Activated T-helper 2 cell treated with anti-CD3 and anti-CD28 coated beads, Interferon-gamma antibody, Interleukin-2, Interleukin-4, amounts not matched to agents 10 μg/mL and 5 μg/mL and 100 μg/mL, durations not matched to agents 14 hours and 24 hours and 36 hours (primary cell): ENCODE measurements at places on chromosomes 16 and 17.

DNA sequence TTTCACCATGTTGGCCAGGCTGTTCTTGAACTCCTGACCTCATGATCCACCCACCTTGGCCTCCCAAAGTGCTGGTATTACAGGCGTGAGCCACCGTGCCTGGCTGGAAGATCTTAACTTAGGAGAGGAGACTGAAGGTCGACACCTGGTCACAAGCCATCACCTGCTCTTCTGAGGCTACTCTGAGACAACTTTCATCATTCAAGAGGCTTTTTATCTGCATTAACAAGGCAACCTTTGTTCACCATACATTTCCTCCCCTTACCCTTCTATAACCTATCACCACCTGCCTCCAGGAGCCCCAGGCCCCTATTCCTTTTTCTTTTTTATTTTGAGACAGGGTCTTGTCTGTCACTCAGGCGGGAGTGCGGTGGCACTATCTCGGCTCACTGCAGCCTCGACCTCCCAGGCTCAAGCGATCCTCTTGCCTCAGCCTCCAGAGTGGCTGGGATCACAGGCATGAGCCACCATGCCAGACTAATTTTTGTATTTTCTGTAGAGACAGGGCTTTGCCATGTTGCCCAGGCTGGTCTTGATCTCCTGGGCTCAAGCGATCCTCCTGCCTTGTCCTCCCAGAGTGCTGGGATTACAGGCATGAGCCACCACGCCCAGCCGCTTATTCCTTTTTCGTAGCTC lies 6.2 kb downstream of the LITAF start:
- DNase-seq = no peak

DNA sequence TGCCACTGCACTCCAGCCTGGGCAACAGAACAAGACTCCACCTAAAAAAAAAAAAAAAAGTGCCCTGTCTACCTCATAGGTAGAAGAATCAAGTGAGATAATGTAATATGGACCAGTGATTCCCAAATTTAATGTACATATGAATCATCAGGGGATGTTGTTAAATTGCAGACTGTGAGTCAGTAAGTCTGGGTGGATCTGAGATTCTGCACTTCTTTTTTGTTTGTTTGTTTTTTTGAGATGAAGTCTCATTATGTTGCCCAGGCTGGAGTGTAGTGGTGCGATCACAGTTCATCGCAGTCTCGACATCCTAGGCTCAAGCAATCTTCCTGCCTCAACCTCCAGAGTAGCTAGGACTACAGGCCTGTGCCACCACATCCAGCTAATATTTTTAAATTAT lies 31.6 kb downstream of the HOXB1 start:
- DNase-seq = no peak

GRCh38 chr17:82153295-82153691 lies 55.3 kb upstream of the FASN start:
- no peak for DNase-seq

- DNase-seq = no peak
Observed at GRCh38 chr16:75225092-75225491, 6.3 kb downstream of the CTRB1 start.

DNA sequence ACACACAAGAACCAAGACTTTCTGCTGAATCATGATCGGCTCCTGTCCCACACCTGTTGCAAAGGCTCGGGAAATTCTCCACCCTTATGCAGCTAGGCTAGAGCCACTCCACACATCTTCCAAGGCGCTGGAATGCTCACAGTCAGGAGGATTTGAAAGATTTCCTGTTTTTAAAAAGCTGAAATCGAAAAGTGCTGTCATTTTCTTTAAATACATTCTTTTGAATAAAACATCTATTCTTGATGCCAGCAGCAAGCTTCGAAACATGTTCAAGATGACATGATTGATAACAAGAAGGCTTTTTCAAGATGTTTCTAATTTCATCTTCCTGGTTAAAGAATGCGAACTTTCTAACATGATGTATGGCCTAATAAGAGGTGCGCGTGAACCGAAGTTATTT lies 219.7 kb upstream of the CDH5 start:
- no peak for DNase-seq

- DNase-seq = no peak
Observed at GRCh38 chr16:29025735-29026134, 40.9 kb downstream of the LAT start.

DNA sequence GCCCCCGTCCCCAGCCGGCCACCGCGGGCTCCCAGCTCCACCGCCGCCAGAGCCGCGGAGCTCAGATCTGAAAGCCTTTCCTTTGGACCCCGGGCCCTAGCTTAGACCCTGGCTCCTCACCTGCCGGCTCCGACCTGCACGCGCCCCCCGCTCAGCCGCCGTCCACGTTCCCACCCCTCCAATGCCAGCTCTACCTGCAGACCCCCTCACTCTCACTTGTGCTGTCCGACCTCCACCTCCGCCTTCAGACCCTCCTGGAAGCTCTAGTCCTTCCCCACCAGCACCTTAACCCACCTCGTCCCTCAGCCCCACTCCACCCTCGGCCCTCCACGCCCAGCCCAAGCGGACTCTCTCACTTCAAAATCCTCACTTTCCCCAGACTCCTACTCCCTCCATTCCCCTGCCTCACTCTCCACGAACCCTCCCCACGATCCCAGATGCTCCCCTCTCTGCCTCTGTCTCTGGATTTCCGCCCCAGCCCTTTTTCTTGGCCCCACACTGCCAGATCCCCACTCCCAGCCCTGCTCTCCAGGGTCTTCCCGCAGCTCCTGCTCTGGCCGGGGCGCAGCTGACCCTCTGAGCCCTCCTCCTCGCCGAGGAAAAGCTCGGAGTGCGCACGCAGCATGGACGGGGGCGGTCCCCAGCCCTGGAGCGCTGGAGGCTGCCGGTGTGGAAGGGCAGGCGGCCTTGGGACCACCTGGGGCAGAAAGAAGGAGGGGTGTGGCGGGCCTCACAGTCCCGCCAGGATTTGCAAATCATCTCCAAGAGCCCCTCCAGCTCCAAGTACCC lies at the start of gene TMEM114:
Gene TMEM114, minus strand, starts transcription at position 612 of the 789 bp plus-strand sequence. CDS start 673 bp downstream, outside the sequence.
- no peak for DNase-seq

DNA sequence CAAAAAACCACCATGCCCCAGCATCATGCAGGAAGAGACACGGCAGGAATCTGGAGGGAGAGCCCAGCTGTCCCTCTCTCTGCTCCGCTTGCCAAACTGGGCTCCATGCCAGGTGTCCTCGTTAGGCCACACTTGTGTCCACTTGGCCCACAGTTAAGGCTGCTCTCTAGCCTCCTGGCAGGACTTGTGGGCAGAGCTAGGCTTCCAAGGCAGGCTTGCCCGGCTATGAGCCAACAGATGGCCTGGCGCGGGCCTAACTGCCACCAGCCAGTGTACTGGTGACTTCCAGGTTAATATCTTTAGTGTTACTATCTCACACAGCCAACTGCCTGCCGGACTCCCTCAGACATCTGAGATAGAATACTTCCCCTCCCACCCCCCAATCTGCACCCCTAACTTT lies 10.6 kb downstream of the ATP6V0D1 start:
- no peak for DNase-seq

DNA sequence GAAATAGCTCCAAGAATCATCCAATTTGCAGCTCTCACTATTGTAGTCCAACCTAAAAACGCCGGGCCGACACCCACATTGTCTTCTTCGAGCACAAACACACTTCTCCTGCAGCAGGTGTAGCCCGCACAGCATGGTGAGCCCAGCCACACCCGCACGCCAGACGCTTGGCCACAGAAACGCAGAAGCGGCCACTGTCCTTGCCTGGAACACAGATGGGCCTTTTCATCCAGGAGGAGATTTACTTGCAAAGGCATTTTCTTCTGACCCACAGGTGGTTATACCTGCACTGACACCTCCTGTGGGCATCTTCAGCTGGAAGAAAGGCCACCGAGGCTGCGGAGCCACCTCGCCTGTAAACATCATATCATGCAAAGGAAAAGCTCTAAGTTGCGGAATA lies 98.4 kb downstream of the ADCY9 start:
- DNase-seq = no peak

GRCh38 chr17:20095336-20096080 lies 86.3 kb downstream of the SPECC1 start:
- no peak for DNase-seq

DNA sequence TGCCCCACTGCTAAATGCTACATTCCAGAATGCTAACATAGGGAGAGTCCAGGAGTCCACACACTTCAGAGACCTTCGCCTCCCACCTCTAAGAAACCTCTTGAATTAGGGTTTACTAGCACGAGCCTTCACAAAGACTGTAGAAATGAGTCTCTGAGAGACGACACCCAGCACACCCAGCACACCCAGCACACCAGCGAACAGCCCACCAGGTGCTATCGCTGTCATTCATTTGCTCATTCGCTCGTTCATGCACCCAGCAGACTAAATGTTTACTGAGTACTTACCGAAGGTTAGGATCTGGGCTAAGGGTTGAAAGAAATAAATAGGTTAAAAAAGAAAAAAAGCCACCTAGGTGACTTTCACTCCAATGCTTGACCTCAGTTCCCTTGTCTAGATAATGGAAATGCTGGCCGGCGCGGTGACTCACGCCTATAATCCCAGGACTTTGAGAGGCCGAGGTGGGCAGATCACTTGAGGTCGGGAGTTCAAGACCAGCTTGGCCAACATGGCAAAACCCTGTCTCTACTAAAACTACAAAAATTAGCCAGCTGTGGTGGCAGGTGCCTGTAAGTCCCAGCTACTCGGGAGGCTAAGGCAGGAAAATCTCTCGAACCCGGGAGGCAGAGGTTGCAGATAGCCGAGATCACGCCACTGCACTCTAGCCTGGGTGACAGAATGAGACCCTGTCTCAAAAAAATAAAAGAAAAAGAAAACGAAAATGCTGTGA lies 100.8 kb downstream of the ADCY9 start:
- no peak for DNase-seq

- DNase-seq = no peak
Observed at GRCh38 chr16:31480851-31481536, 1.9 kb upstream of the SLC5A2 start.

- DNase-seq = no peak
Observed at GRCh38 chr16:69107316-69107962, 2.0 kb downstream of the HAS3 start.

- DNase-seq = no peak
Observed at GRCh38 chr16:24939738-24940137, 75.4 kb downstream of the ARHGAP17 start.

GRCh38 chr16:53207810-53208752 lies 153.3 kb downstream of the CHD9 start:
- no peak for DNase-seq

DNA sequence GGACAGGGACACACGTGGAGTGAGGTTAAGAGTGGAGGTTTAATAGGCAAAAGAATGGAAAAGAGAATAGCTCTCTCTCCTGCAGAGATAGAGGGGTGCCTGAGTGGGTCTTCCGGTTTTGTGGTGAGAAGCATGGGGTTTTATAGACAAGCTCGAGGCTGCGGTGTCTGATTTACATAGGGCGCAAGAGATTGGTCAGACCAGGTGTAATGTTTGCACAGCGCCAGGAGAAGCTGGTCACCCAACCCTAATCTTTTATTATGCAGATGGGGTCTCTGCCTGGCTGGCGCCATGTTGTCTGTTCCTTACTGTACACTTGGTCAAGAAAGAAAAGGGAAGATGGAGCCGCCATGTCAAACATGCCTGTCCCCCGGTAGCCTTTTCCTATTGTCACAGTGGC lies 44.5 kb upstream of the MLYCD start:
- DNase-seq = no peak

GRCh38 chr17:13749891-13750235 lies 148.1 kb upstream of the HS3ST3A1 start:
- DNase-seq = no peak

- no peak for DNase-seq
Observed at GRCh38 chr17:28875848-28876550, 21.2 kb downstream of the ERAL1 start.

DNA sequence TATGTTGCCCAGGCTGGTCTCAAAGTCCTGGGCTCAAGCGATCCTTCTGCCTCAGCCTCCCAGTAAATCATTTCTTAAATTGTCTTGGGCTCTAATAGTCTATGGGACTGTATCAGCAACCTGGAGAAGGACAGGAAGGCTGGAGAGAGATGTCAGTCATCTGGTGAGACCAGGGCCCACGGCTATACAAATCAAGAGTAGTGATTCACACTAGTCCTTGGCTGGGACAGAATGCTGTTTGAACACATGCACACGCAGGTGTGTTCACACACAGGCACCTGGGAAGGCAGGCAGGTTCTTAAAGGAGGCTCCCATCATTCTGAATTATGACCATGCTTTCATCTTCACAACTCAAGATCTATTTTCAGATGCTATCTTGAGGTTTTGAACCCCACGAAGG lies 14.1 kb downstream of the NQO1 start:
- no peak for DNase-seq

GRCh38 chr17:8798176-8798845 lies 854 bp downstream of the MFSD6L start:
- no peak for DNase-seq

GRCh38 chr16:78490847-78491246 lies 391.4 kb downstream of the WWOX start:
- DNase-seq = no peak

DNA sequence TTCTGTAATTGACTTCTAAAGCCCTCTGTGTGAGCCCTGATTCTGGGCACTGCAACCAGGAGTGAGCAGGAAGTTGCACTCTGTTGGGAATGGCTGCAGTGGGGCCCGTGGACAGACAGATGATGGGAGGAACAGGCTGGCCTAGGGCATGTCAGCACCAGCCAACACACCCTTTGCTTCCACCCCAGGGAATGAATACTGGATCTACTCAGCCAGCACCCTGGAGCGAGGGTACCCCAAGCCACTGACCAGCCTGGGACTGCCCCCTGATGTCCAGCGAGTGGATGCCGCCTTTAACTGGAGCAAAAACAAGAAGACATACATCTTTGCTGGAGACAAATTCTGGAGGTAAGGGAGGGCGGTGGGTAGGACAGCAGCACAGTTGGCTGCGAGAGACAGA lies 10.8 kb upstream of the LPCAT2 start:
- no peak for DNase-seq

DNA sequence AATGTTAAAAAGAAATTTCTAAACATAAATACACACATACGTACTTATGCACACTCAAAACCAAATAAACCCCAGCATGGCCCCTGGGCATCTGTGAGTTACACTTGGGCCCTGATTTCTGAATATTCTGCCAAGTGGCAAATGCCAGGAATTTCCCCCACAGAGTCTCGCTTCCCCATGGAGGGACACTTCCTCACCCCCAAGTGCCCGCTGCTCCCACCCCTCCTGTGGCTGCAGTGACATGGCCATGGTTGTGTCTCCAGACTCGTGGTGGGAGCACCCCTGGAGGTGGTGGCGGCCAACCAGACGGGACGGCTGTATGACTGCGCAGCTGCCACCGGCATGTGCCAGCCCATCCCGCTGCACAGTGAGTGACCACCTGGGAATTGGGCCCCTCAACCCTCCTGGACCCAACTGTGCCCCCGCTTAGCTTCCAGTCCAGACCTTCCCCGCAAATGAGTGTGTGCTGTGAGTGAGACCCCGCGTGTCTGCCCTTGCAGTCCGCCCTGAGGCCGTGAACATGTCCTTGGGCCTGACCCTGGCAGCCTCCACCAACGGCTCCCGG lies 4.0 kb downstream of the ITGAD start:
- DNase-seq = no peak
